Activated B cell treated with CpG ODN at 0.5 μM for 24 hours (primary cell): ENCODE measurements at places on chromosomes 12 and 14. TPM values are rescaled to one million over a fixed set of nuclear protein-coding genes. Genes with fewer than 3 reads are reported as not detected.

- DNase-seq: no peak
These were observed 201.3 kb downstream of the GPHN start for GRCh38 chr14:66709291-66709690.

DNA sequence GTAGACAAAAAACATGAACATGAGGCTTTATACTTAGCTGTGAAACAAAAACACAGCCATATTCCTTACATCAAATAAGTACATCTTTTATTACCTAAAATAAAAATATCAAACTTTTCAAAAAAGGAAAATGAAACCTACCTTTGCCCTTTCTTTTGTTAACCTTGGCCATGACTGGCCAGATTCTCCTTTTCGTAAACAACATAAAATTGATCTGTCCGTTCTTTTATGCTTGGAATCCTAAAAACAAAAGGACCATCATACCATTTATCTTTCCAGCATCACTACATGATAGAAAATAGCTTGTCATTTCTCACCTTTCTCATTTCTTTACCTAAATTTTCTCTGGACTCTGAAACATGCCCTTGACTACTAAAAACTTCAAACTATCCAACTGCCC lies 16.5 kb downstream of the PTGES3 start:
- no peak for DNase-seq

DNA sequence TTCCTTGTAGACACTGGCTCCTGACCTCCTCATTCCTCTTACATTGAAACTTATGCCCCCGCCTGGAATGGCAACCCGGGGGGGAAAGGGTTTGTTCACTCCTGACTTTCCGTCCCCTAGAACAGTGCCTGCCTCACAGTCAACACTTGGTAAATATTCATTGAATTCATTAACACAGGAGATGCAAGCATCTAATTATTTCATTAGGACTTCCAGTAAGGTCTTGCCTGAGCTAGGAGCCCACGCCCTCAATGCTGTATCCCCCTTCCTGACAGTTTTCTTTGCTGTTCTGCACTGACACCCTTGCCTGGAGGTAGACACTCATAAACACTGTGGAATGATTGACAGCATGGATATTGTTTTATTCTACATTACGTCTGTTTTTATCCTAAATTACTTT lies 49.3 kb upstream of the CHST11 start:
- DNase-seq: no peak

DNA sequence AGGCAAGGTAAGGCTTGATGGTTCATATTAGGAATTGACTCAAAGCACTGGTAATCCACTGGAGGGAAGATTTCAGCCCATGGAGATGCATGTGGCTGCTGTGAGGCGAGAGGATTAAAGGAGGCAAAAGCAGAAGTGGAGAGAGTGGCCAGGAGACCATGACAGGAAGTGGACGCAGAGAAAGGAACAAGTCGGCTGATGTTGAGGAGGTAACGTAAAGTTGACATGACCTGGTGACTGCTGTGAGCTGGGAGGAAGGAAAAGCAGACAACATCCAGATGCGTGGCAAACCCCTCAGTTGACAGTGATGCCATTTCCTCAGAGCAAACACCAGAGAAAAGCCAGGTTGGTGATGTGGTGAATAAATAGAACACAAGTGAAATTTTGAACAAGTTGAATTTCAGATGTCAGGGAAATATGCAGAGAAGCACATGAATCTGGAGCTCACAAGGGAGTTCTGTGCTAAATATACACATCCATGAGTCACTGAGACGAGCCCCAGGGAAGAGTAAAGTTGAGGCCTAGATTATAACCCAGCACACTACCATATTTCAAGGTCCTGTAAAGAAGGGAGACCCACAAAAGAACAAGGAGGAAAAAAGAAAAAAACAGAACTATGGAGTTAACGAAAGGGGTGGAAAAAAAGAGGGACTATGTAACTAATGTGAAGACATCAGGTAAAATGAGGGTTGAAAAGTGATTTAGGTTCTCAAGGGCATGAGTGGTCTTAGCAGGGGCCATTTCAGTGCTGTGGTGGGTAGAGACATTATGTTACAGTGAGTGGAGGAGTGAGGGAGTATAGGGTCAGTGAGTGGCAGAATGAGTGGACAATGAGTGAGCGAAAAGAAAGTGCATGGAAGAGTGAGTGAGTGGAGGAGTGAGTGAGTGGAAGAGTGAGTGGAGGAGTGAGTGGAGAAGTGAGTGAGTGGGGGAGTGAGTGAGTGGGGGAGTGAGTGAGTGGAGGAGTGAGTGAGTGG lies 61.6 kb upstream of the GZMB start:
- DNase-seq: no peak

Gene B4GALNT3
- total RNA-seq: 0.17 TPM in 1 of 2 replicates, not detected in the other

Gene FGD6
- total RNA-seq: 3.7 and 5.4 TPM in 2 replicates
